Activated T-helper 2 cell treated with anti-CD3 and anti-CD28 coated beads, Interferon-gamma antibody, Interleukin-2, Interleukin-4, amounts not matched to agents 10 μg/mL and 5 μg/mL and 100 μg/mL, durations not matched to agents 14 hours and 24 hours and 36 hours (primary cell): ENCODE measurements at places on chromosomes 4 and X.

GRCh38 chr4:2248044-2248780, 6.3 kb upstream of the HAUS3 start:
- no peaks in the 10 kb centered on the region for H3K36me3 ChIP-seq
- peaks cover 3% of the 10 kb centered on the region for H3K27me3 ChIP-seq
- no peak for DNase-seq
- no peak overlapping the region for H3K27ac ChIP-seq

DNA sequence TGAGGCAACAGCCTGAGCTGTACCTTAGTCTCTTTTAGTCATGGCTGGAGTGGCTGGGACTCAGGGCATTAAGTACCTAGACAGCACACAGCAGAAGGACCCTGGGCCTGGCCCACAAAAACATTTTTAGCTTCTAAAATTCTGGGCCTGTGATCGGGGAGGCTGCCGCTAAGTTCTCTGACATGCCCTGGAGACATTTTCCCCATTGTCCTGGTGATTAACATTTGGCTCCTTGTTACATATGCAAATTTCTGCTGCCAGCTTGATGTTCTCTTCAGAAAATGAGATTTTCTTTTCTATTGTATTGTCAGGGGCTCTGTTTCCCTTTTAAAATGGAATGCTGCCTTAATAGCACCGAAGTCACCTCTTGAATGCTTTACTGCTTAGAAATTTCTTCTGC, 952.4 kb downstream of the TRAM1L1 start:
- DNase-seq: no peak
- no peak overlapping the region for H3K4me3 ChIP-seq
- H3K27ac ChIP-seq: no peak overlapping the region
- H3K36me3 ChIP-seq: no peaks in the 10 kb centered on the region
- H3K4me1 ChIP-seq: no peaks in the 10 kb centered on the region

GRCh38 chr4:59258002-59258401, 1942.1 kb upstream of the ADGRL3 start:
- H3K4me1 ChIP-seq: no peaks in the 10 kb centered on the region
- H3K27ac ChIP-seq: no peak overlapping the region
- no peak for DNase-seq
- H3K27me3 ChIP-seq: no peaks in the 10 kb centered on the region
- no peak overlapping the region for H3K4me3 ChIP-seq

DNA sequence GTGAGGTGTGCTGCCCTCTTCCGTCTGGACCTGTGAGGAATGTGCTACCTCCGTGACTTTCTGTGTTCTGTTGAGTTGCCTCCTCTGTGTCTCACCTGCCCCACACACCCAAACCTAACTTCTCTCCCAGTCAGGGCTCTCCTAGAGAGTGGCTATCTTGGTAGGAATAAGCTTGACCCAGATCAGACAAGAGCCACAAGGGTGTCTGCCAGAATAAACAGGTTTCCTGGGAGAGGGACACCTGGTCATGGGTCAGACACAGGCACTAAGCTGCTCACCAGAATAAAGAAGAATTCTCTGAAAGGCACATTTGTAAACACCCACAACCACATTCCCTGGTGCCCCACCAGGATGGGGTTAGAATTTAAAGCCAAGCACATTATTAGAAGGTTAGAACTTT, 11.1 kb downstream of the ZNF182 start:
- H3K27ac ChIP-seq: no peak overlapping the region
- H3K36me3 ChIP-seq: peaks cover 94% of the 10 kb centered on the region
- H3K4me3 ChIP-seq: no peak overlapping the region
- peaks cover 17% of the 10 kb centered on the region for H3K4me1 ChIP-seq
